ENCODE measurements at places on chromosomes 7 and 10.

DNA sequence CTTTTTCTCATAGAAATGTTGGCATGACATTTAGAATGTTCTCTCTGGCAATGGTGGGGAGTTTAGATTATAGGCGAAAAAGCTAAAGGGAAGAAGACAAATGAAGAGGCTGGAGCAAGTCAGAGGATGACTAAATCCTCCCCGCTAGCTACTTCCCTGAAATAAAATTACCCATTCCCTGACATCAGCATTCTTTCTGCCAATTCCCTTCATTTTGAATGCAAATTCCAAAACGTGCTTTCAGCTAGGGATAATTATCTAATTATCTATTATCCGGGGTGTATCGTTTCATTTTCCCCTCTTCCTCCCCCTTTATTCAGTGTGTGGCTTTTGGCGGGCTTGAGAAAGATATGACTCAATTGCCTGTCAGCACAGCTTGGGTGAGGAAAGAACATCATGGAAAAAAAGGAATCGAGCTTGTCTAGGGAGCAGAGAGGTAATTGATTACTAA lies 672.3 kb downstream of the TNS3 start:
- DNase-seq: peak; percentile 82

DNA sequence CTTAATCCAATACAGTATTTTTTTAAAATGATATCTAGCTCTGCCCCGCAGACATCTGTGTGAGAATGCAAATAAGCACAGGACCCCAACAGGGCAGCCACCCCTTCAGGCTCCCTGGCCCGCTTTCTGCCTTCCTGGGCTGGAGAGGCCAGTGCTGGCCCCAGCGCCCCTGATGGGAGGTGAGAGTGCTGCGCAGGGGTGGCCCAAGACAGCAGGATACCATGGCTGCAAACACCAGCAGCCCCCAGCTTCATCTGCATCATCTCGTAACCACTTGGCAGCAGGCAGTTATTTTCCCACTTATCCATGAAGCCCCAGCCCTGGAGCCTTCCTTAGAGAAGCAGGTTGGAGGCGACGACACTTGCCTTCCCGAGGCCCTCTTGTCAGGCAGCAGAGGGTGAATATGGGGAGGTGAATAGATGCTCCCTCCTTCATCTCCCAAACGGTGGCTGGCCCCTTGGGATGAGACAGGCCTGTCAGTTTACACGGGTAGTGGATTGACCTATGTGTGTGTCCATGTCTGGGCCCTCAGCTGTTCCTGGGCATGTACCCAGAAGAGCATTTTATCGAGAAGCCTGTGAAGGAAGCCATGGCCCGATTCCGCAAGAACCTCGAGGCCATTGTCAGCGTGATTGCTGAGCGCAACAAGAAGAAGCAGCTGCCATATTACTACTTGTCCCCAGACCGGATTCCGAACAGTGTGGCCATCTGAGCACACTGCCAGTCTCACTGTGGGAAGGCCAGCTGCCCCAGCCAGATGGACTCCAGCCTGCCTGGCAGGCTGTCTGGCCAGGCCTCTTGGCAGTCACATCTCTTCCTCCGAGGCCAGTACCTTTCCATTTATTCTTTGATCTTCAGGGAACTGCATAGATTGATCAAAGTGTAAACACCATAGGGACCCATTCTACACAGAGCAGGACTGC lies 71.2 kb downstream of the ALOX5 start:
- no peak for DNase-seq

DNA sequence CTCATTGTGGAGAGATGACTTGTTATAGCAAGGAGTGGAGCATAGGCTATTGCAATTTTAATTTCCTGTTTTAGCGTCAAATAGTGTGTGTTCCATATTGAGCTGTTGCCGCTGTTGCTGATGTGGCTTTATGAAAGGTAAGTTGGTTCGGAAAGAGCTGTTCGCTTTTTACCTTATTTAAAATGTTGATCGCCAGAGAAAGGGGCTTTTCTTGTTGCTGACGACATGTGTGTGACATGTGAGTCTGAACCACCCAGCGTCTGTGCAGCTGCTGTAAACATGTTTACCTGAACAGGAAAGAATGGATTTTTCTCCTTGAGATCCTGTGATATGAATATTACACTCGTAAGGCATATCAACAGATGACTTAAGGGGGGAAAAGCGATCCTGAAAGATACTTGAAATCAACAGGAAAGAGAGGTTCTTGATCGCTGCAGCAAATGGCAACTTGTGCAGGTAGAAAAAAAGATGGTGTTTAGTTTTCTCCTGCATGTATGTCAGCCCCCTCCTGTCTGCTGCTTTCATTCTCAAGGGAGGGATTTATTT lies 2.5 kb downstream of the ZEB1 start:
- peak; percentile 48 for DNase-seq

GRCh38 chr10:70671619-70672164 lies 614 bp upstream of the ADAMTS14 start:
- DNase-seq: peak; percentile 56

- peak; percentile 58 for DNase-seq
Observed at GRCh38 chr7:77657427-77658224, 38.6 kb upstream of the RSBN1L start.

DNA sequence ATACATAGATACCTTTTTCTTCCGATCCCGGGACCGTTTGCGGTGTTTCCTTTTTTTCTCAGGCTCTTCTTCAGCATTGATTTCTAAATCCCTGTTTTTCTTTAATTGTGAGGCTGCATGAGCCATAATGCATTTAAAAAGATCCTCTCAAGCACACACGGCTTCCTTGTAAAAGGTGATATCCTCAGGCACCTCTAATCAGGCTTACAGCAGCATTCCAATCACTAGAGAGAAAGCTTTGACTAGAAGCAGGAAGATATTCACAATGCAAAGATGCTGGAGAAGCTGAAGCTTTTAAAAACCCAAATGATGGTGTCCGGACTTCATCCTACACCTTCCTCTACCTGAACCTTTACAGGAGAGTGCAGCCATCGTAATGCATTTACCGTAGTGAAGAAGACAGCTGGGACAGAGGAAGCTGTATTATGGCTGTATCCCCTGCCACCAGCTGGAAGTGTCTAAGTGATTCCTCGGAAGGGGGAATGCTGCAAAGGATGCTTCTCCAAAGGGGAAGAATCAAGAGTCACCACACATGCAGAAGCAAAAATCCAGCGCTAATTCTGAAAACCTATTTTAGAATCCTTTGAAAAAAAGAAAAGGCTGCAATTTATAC lies at the start of gene ANK3:
ANK3 (minus strand) TSS at position 463 of the 613 bp plus-strand sequence; CDS start at position 126, 337 bp downstream.
- DNase-seq: no peak

GRCh38 chr7:55050281-55050680 lies 31.5 kb downstream of the EGFR start:
- DNase-seq: peak; percentile 51

- DNase-seq: no peak
Observed at GRCh38 chr7:94055963-94056362, 51.8 kb upstream of the BET1 start.

DNA sequence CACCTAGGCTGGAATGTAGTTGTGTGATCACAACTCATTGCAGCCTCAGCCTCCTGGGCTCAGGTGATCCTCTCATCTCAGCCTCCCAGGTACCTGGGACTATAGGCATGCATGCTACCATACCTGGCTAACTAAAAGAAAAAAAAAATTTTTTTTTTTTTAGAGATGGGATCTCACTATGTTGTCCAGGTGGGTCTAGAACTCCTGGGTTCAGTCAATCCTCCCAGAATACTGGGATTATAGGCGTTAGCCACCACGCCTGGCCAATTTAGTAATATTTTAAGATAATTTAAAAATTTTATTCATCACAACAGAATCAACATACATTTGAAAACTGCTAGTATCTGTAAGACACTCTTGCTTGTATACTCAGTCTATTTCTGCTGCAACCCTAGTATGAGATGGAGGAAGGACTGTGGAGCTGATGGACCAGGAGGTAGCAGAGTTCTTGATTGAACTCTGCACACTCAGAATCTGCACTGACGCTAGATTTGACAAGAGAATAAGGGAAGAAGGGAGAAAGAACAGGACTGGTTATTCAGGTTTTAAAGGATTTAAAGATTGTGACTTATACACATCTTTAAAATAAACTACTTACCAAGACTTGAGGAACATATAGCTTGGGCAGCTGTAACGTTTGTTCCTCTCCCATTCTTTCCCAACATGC lies 57.6 kb downstream of the VCL start:
- no peak for DNase-seq

DNA sequence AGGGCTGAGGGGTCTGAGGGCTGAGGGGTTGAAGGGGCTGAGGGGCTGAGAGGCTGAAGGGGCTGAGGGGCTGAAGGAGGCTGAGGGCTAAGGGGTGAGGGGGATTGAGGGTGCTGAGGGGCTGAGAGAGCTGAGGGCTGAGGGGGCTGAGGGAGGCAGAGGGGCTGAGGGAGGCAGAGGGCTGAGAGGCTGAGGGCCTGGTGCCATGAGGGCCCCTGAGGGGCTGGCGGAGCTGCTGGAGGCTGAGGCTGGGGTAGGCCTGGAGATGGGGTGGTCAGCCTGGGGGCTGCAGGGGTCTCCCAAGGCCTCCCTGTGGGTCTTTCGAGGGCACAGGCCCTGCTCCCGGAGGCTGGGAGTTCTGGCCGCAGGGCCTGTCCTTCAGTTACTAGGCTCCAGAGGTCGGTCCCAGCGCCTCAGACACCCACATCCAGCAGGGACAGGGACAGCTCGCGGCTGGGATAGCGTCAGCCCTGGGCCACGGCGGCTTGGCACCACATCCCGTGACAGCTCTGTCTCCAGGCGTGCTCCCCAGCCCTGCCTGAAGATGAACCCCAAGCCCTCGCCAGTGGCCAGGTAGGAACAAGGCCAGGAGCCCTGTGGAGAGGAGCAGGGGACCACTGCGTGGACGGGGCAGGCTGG lies 16.9 kb downstream of the MYO1G start:
- DNase-seq: no peak

GRCh38 chr7:93955304-93955703 lies 33.8 kb downstream of the GNG11 start:
- no peak for DNase-seq

GRCh38 chr10:101060951-101061623 lies 702 bp upstream of the KAZALD1 start:
- DNase-seq: peak; percentile 93

DNA sequence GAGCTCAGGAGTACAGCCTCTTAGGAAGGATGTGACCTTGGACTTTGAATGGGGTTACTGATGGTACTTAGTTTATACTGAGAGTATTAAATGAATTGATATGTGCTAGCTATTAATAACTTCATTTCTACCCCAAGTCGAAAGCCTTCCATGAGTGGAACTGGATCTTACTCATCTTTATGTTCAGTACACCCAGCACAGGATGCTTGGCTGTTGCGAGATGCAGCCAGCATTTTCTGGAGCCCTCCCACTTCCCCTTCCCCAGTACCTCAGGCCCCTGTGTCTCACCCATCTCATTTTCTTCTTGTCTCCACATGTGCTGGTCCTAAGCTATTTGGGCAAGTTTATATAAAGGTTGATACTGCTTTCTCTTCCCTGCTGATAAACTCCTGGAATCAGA lies 7.2 kb downstream of the UPP1 start:
- no peak for DNase-seq

GRCh38 chr7:156206174-156206573 lies 393.9 kb upstream of the SHH start:
- DNase-seq: no peak

DNA sequence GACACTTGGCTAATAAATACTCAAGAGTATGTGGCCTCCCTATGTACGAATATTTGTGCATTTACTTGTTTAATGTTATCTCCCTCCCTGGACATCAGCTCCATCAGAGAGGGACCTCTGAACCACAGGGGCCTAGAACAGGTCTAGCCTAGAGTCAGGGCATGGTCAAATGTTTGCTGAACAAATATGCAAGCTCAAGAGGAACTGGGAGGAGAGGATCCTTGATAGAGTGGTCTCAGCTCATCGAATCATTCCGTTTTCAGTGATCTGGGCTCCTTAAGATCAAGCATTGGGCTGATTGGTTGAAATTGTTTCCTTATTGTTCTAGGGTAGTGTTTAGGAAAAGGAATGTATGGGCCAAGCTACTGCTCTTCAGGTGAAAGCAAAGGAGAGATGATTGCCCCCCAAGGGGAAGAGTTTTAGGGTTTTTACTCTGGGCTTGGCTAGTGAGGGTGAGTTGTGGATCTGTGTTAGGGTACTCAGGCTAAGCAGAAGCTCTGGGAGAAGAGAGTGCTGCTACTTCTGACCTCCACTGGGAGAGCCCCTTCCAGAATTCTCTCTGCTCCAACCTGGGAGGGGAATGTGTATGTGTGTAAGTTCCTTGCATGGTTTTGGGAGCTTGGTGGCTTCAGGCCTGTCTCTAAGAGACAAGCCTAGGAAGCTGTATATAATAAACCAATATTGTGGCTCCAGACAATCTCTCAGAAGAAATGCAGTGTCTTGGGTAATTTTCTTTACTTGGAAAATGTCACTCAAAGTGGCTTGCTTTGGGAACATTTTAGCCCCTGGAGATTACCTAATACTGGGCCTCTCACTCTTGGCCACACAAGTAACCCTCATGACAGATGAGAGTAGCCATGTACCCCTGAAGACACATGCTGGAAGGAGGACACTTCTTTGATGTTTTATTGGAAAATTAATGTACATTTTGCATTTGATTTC lies 110.0 kb downstream of the EMX2 start:
- no peak for DNase-seq

DNA sequence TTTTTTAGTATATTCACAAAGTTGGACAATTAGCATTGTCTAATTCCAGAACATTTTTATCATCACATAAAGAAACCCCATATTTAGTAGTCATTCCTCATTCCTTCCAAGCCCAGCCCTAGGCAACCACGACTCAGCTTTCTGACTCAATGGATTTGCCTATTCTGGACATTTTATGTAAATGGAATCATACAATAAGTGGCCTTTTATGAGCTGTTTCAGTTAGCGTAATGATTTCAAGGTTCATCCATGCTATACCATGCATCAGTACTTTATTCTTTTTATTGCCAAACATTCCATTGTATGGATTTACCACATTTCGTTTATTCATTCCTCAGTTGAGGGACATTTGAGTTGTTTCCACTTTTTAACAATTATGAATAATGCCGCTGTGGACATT lies 249.2 kb downstream of the DYNC1I1 start:
- no peak for DNase-seq

DNA sequence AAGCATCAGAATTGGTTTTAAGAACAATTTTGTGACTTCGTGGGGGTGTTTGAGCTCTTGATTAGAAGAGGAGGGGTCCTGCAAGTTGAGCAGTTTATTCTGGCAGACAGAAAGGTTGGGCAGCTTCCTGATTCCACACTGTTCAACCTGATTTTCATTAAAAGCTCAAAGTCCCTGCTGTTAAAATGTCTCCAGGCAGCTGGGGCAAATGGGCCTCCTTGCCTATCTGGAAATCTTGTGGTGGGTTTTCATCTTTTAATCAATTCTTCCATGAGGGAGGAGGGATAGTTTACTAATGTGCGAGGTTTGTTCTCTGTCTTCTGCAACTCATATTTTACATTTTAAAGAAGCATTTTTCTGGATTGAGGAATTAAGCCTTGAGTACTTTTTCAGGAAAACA lies 276.7 kb downstream of the NXPH1 start:
- DNase-seq: no peak

- no peak for DNase-seq
Observed at GRCh38 chr10:122053314-122053713, 64.4 kb downstream of the TACC2 start.

DNA sequence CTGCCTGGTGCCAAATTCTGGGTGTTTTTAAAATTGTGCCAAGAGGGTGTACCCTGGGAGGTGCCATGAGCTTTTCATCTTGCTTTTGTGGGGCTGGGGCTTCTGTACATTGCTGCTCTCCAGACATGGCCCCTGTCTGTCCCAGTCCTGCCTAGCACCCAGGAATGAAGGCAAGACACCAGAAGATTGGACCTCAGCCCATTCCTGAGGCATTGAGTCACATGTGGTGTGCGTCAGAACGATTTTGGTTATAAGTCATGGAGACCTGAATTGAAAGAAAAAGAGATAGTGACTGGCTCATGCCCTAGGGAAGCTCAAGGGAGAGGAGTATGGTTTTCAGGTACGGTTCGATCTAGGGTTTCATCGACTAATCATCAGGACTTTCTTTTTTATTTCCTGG lies 493.2 kb downstream of the TYW1 start:
- DNase-seq: no peak

- peak; percentile 75 for DNase-seq
Observed at GRCh38 chr7:157386979-157387800, 50.4 kb downstream of the DNAJB6 start.
